ENCODE measurements at places on chromosomes 5 and 9.

DNA sequence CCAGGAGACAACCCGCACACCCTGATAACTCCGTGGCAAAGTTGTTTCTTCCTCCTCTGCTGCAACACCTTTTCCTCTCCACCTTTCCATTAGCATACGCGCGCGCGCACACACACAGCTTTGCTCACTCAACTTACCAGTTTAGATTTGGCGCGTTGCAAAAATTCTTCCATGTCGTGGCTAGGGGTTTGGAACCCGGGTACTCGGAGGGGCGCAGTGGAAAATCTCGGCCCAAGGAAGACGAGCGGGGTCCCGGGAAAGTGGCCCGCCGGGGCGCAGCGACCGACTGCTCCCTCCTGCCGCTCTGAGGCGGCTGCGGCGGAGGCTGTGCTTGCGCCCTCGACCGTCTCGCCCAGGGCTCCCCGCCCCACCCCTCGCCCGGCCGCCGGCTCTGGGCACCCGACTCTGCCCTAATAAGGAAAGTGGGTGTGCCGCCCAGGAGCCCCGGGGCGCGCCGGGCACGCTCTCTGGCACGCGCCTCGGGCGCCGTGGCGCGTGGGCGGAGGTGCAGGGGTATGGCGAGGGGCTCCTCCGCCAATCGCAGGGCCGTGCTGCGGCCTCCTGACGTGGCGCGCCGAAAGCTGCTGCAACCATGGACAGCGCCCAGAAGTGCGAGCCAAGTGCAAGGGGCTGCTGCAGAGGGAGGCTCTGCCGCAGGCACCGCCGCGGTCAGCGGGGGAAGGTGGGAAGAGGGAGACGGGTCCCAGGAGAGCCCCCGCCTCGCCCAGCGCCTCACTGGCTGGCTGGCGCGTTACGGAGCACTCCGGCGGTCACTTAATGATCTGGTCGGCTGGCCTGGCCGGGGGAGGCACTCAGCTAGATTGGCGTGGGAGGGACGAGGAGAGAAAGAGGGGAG, at the start of gene PRUNE2:
Gene PRUNE2 (minus strand): TSS at position 324 of the 856 bp plus-strand sequence. CDS start 151 bp downstream, at position 173.
- no peak for DNase-seq

DNA sequence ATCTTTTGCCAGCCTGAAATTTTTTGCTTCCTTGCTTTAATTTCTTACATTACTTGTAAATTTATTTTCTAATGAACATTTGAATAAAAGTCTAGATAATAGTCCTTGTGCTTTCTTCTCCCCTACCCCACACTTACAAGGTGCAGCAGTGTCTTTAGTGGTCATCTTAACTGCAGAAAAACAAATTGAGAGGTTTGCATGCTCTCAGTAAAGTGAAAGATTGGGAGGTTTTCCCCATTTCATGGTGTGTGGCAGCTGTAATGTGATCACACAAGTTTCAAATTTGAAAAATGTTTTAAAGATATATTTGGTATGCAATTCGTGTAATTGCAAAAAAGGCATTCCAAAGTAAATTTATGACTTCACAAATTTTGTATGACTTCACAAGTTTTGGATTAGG, 14.7 kb downstream of the APC start:
- no peak for DNase-seq

DNA sequence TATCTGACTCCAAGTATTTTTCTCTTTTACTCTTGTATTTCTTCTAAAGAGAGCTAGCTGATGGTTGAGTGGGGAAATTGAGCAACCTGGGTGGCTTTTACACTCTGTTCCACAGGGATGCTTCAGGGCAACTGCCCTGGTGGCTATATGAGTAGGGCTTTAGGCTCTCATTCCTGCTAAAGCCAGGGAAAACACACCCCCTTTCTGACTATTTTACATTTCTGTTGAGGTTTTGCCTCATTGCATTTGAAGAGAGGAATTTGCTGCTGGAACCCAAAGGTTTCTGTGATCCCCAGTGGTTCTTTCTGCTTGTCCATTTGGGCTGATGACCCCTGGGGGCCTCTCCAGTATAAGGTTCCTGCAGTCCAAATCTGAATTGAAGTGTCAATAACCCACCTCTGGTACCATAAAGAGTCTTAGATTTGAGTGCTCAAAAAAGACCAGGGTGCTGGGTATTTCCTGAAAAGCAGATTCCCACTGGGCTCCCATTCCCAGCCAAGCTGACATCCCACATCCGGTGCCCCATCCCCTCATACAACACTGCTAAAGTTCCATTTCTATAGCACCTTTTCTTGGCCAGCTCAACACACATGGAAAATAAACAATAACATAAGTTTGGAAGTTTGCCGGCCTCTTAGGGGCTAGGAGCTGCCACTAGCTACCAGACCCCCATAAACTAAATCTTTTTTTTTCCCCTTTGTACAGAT, 59.5 kb downstream of the PAPPA start:
- DNase-seq: no peak

DNA sequence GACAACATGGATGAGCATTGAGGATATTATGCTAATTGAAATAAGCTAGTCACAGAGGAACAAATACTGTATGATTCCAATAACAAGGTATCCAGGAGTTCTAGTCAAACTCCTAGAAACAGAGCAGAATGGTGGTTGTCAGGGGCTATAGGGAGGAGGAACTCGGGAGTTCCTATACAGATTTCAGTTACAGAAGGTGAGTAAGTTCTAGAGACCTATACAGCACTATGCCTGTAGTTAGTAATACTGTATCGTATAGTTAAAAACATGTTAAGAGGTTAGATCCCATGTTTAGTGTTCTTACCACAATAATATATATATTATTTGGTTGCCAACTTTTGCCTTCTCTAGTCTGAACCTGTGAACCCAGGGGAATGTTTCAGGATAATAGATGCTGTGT, 7.9 kb upstream of the OXCT1 start:
- DNase-seq: no peak

- DNase-seq: no peak
Measured at GRCh38 chr5:147554261-147554817, 44.5 kb upstream of the DPYSL3 start.

DNA sequence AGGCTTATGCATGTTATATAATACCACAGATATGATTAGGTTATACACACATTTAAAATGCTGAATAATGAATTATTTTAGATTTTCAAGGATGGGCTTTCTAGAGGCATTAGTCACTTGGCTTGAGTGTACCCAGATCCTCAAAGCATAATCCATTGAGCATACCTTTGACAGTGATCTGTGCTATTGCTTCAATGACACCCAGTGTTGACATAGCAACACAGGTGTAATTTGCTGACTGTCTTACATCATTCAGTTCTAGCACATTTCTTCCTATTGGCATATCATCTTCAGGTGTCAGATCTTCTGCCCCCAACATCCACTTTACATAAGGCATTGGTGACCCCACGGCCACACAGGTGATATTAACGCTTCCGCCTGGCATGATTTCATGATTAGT, 721.5 kb upstream of the DMAC1 start:
- no peak for DNase-seq

DNA sequence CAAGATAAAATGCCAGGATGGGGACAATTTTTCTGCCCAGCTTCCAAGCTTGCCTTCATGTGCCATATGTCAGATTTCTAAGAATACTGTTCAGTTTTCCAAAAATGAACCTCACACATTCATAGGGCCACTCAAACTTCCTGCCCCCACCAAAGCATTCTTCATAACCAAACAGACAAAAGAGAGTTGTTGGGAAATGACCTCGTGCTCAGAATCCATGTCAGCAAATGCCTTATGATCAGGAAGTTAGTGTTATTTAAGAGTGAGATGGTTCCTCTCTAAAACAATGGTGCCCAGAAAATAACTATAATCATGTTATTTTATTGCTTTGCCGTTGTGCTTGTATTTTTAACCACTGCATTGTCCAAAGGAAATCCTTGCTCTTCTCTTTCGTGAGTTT, 208.2 kb downstream of the ZNF608 start:
- no peak for DNase-seq

GRCh38 chr5:102681403-102681983, 73.6 kb upstream of the PAM start:
- peak; percentile 62 for DNase-seq

- DNase-seq: no peak
Measured at GRCh38 chr5:113240951-113241726, 193.7 kb downstream of the TSSK1B start.

- no peak for DNase-seq
Measured at GRCh38 chr9:88746743-88747398, 211.9 kb downstream of the NXNL2 start.

DNA sequence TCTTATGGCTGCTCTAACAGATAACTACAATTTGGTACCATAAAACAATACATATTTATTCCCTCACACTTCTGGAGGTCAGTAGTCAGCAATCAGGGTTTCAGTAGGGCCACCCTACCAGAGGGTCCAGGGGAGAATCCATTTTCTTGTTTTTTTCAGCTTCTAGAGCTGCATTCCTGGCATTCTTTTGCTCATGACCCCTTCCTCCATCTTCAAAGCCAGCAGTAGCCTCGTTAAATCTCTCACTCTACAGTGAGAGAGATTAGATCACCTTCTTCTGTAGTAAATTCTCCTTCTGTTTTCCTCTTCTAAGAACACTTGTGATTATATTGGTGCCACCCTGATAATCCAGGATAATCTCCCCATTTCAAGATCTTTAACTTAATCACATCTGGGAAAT, 187.4 kb downstream of the RFK start:
- no peak for DNase-seq

GRCh38 chr9:5231212-5231611, at the start of gene INSL4:
Gene INSL4 (plus strand): TSS chr9:5231419. CDS start chr9:5231524, 105 bp downstream.
- no peak for DNase-seq

Measured in CD4-positive, alpha-beta T cell treated with Interleukin-2 at 100 ng/mL for 4 hours (primary cell).